ENCODE measurements at places on chromosomes 1 and 21.

DNA sequence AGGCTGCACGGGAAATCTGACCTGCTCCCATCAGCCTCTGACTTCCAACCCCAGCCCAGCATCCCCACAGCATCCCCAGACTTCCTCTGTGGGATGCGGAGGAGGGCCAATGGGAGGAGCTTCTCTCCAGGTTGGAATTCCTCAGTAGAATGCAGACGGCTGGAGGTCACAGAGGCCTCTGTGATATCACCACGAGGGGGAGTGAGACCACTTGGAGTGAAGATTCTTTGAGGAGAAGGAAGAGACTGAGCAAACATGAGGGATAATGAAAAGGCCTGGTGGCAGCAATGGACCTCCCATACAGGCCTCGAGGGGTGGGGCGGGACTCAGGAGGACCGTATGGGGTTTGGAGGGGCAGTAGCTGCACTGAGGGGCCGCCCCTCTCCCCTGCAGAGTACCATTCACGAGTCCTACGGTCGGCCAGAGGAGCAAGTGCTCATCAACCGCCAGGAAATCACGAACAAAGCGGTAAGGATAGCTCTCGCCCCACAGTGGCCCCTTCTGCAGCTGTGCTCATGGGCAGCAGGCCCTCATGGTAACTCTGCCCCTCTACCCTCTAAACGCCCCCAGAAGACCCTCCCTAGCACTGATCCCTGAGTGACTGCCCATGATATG is at the start of gene CATSPER4:
Gene CATSPER4, plus strand, starts transcription at position 230 of the 615 bp plus-strand sequence. Its CDS starts 26 bp downstream, at position 256.
- no peak for DNase-seq

- DNase-seq = no peak
These were observed 503.8 kb upstream of the PLXNA2 start for GRCh38 chr1:208747979-208748378.

DNA sequence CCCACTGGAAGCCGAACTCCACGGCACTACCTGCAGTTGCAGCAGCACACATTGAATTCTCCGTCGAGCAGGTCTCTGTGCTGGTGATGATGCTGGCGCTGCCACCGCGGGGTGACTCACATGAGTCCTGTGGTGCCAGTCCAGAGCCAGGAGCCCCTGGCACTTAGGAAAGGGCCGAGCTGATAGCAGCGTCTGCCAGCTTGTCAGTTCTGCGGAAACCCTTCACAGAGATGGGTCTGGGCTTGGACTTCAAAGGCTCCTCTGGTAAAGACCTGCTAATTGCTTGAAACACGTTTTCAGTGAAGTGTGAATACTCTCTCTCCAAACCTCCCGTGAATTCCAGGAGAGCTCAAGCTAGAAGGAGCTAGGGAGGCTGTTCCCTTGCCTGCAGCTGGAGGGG is 92.2 kb downstream of the GRIK3 start:
- DNase-seq = no peak

DNA sequence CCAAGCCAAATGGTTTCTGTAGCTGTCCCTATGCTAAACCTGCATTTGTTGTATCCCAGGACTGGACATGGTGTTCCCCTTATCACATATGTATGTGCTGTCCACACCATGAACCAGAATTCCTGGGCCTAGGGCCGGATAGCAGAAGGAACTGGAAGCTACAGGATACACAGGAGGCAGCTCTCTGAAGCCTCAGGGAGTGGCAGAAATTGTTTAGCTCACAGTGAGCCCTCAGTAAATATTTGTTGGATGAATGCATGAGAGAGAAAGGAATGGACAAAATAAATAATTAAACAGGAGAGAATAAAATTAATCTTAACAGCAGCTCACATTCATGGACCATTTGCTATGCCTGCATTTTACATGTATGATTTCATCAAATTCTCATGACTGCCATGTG is 2.1 kb downstream of the NIPAL3 start:
- DNase-seq = no peak

GRCh38 chr1:88284066-88284465 is 400.0 kb upstream of the PKN2 start:
- no peak for DNase-seq
